ENCODE measurements at places on chromosomes 7 and 10.

GRCh38 chr7:142801601-142802295 lies 31.0 kb downstream of the PRSS2 start:
- no peak for DNase-seq

- peak; percentile 91 for DNase-seq
Observed at GRCh38 chr10:62183857-62184795, 84.5 kb downstream of the RTKN2 start.

DNA sequence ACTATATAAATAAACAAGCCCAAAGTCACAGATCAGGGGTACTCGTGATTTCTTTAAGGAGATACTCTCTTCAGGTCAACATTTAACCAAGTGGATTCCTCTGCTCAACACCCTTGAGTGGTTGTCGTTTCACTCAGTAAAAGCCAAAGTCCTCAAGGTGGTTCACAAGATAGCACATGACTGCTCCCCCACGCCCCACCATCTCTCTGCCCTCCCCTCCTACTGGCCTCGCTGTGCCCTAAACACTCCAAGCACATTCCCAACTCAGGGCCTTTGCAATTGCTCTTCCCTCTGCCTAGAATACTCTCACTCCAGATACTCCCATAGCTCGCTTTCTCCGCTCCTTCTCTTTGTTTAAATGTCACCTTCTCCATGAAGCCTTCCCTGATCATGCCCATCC lies 72.1 kb upstream of the FHIP2A start:
- DNase-seq = no peak

DNA sequence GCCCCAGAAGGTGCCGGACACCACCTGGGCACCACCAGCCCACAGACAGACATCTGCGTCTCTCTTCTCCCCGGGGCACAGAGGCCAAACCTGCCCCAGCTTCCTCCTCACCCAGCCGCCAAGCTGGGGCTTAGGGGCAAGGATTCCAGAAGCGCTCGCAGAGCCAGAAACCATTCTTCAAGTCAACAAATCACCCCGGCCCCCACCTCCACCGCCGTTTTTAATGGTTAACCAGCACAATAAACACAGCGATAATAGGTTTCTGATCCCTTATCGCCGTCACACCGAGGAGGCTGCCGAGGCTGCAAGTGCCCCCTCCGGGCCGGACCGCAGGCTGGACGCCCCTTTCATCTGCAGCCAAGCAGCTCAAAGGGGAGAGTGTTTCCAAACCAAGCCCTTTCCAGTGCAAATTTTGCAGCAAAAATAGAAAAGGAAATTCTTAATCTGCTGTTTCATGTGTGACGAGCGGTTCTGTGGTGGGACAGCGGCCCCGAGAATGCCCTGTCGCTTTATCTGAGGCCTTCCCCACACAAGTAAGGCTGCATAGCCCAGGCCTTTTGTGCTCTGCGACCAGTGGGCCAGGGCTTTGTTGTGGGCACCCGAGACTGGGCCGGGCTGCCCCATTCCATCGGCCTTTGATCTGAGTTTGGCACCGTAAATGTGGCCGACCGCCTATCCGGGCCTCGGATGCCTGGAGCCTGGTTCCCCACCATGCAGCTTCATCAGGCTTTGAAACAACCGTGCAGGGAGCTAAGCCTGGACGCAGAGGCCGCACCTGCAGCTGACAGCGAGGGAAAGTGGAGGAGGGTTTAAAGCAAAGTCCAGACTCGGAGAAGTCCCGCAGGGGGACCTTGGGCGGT lies 83.2 kb downstream of the FOXL3 start:
- peak; percentile 92 for DNase-seq

DNA sequence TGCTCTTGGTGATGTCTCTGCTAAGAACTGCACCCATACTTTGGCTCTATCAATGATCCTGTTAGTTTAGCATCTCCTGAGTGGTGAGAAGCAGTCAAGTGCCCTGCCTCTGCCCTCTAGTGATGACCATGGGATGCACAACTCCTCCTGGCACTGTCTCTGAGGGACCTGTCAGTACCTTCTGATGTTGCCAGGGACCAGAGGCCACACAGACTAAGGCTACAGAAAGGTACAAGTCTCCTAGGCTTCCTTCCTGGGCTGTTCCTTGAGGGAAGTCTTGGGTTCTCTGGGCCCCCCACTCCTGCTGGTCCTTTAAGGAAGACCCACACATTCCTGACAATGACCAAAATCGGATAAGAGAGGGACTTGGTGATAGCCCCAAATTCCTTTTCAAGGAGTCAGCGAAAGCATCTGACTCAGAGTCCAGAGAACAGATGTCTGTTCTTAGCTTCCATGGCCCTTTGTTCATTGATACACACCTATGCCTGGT lies 15.3 kb downstream of the NKX2-3 start:
- DNase-seq = peak; percentile 32

GRCh38 chr10:17237915-17238444 lies 9.9 kb downstream of the VIM start:
- no peak for DNase-seq

DNA sequence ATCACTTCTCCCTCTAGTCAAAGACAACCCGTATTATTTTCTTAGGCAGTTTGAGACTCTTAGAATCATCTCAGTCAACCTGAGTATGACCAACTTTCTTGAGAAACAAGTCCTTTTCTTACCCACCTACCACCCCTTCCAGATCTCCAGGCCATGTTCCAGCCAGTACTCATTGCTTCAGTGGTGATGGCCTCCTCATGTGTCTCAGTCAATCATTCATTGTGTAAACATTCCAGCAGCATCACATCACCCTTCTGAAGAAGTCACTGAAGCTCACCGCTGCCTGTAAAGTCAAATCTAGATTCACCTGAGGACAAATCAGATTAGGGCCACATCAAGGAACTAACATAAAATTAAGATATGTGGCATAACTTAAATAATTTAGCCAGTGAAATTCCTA lies 467.2 kb upstream of the NRP1 start:
- DNase-seq = peak; percentile 85

GRCh38 chr10:100528921-100529474 lies 673 bp downstream of the NDUFB8 start:
- no peak for DNase-seq

GRCh38 chr7:16940776-16941175 lies 59.0 kb upstream of the AGR3 start:
- no peak for DNase-seq

DNA sequence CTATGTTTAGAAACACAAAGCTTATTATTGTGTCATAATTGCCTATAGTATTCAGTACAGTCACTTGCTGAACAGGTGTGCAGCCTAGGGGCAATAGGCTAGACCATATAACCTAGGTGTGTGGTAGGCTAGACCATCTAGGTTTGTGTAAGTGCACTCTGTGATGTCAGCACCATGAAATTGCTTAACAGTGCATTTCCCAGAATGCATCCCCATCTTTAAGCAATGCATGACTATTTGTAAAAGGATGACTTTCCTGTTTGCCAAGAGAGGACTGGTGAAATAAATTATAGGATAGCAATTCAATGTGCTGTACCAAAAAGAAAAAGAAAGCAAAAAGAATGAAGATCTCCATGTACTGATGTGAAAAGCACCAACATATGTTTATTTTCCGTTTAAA lies 288.7 kb upstream of the AUTS2 start:
- DNase-seq = no peak

DNA sequence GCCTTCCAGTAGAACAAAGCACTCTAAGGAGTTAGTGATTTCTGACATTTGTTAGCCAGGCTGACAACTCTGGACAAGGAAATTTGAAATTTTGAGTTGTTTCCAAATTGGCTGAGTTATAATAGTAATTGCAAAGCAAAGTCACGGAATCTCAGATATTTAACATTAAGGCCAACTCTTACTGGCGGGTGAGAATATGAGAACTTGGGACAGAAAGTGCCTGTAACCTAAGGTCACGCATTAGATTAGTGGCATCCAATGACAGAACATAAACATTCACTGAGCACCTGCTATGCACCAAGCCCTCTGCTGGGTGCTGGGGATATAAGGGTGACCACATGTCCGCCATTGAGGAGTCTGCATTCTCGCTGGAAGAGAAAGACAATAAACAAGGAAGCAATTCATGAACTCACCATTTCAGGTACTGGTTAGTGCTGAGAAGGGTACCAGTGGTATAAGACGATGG lies 45.5 kb upstream of the CHST15 start:
- no peak for DNase-seq

GRCh38 chr7:68862736-68863135 lies 735.5 kb upstream of the AUTS2 start:
- no peak for DNase-seq

DNA sequence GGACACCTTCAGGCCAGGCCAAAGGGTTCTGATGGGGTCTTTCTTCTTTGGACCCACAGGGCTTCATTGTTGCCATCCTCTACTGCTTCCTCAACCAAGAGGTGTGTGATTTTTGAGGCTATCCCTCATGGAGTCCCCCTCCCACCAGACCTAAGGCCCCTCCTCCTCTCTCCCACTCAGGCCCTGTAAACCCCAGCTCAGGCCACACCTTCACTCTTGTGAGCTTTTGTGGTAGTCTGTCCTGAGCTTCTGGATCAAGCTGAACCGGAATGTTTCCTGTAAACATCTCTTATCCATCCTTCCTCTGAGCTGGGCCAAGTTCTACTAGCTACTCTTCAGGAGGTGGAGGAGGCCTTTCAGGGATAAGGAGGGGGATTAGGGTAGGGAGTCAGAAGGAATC lies 13.5 kb downstream of the GHRHR start:
- no peak for DNase-seq

- DNase-seq = no peak
Observed at GRCh38 chr10:3943695-3944257, 158.8 kb upstream of the KLF6 start.

DNA sequence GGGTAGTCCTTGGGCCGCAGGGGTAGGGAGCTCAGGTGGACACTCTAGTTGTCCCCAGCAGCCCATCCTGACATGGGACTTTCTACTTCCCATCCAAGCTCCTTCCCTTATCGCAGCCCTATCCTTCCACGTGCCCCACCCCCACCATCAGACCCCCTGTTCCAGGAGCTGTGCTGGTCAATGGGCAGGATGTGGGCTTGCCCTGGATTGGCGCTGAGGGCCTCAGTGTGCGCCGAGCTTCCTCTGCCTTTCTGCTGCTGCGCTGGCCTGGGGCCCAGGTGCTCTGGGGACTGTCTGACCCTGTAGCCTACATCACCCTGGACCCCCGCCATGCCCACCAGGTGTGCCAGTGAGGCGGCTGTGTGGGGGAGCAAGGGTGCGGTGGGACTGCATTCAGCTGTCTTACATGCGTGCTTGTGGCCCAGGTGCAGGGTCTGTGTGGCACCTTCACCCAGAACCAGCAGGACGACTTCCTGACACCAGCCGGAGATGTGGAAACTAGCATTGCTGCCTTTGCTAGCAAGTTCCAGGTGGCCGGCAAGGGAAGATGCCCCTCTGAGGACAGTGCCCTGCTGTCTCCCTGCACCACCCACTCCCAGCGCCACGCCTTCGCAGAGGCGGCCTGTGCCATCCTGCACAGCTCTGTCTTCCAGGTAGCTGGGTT lies 9.4 kb upstream of the ZNF467 start:
- no peak for DNase-seq

GRCh38 chr7:113657603-113658002 lies 261.2 kb downstream of the PPP1R3A start:
- DNase-seq = no peak

GRCh38 chr7:36312064-36312914 lies 77.4 kb upstream of the ANLN start:
- peak; percentile 53 for DNase-seq

- DNase-seq = no peak
Observed at GRCh38 chr7:144401490-144401889, 2.0 kb downstream of the NOBOX start.

- no peak for DNase-seq
Observed at GRCh38 chr7:47537716-47538675, 43.9 kb downstream of the TNS3 start.

DNA sequence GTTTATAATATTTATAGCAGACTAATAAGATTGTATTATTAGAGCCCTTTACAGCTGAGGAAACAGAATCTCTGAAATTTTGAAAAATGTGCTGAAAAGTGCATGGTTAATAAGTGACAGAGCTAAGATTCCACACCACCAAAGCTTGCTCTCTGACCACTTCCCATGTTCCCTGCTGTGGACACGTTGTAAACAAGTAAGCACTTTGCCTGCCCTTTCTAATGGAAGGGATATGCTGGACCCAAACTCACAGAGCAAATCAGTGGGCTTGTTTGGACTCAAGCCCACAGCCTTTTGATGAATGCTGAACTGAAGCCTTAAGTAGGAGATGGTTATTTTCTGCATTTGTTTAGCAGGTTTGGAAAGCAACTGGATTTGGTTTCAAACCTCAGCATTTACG lies 214.0 kb upstream of the TMEM72 start:
- peak; percentile 13 for DNase-seq

- no peak for DNase-seq
Observed at GRCh38 chr7:27316311-27316710, 73.7 kb downstream of the EVX1 start.

- peak; percentile 40 for DNase-seq
Observed at GRCh38 chr10:77165445-77166208, 472.0 kb downstream of the KCNMA1 start.

GRCh38 chr10:18615618-18616017 lies 35.8 kb downstream of the NSUN6 start:
- DNase-seq = peak; percentile 90

GRCh38 chr7:107622894-107623293 lies 37.7 kb upstream of the SLC26A4 start:
- no peak for DNase-seq

DNA sequence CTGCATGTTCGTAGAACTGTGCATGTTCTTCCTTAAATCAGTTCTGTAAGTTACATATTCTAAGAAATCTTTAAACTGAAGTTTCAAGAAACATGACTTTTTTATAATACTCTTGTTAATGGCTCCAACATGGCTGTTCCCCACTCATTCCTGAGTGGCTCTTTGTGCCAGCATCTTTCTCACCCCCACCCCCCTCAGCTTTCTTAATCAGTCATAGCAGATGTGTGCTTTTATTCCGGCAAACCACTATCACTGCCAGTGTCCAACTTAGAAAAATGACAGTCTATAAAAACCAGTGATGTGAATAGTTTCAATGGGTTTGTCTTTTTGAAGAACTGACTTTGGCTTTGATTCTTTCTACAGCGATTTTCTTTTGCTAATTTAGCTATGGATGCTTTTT lies 37.6 kb downstream of the PITRM1 start:
- no peak for DNase-seq

- no peak for DNase-seq
Observed at GRCh38 chr10:42776681-42777080, 5.9 kb upstream of the BMS1 start.

- DNase-seq = peak; percentile 27
Observed at GRCh38 chr10:71622154-71622526, 97.4 kb downstream of the C10orf105 start.

GRCh38 chr10:62082729-62083411 lies 181.4 kb downstream of the ARID5B start:
- peak; percentile 56 for DNase-seq

GRCh38 chr10:104340111-104340526 lies 1.9 kb upstream of the ITPRIP start:
- DNase-seq = no peak

GRCh38 chr10:126058507-126058906 lies 162.1 kb downstream of the FANK1 start:
- DNase-seq = no peak

Measured in HepG2 (cell line).